ENCODE measurements at places on chromosomes 6 and 20.
A peak's percentile ranks its signal among the peaks of the same experiment; 100 is the strongest.

GRCh38 chr6:28525496-28526039 lies at the start of gene GPX5:
Gene GPX5, plus strand, starts transcription at chr6:28525881. Its CDS starts 133 bp downstream, at chr6:28526014.
- DNase-seq = no peak

- DNase-seq = no peak
Measured at GRCh38 chr6:73225396-73225795, at the start of gene KHDC1L. Gene KHDC1L, minus strand, starts transcription at chr6:73225496. Its CDS starts 88 bp downstream, at chr6:73225408.

DNA sequence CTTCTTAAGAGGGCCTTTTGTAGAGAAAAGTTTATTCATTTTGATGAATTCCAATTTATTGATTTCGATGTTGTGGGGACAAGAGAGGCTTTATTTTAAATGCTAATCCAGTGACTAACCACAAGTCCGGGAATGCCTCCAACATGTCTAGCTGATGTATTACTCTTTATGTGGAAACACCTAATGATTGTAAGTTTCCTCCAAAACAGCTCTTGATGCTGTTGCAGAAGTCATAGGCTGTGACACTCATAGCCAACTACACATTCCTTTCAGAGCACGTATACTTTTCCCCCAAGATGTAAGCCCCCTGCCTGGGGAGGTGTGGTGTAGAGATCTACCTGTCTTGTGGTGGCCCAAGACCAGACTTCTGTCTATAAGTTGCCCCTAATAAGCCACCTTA lies 61.3 kb upstream of the RNF24 start:
- no peak for DNase-seq

GRCh38 chr6:31468311-31468710 lies 29.6 kb upstream of the MICB start:
- no peak for DNase-seq

- DNase-seq = peak; percentile 91
Measured at GRCh38 chr6:48109944-48110343, 1.1 kb downstream of the PTCHD4 start.

- no peak for DNase-seq
Measured at GRCh38 chr6:12102350-12102749, 90.2 kb downstream of the HIVEP1 start.

- DNase-seq = no peak
Measured at GRCh38 chr6:167292301-167293087, 1.4 kb downstream of the UNC93A start.

- DNase-seq = no peak
Measured at GRCh38 chr6:13217206-13217905, 111.0 kb downstream of the TBC1D7 start.

GRCh38 chr6:159378411-159379328 lies 209.5 kb downstream of the FNDC1 start:
- DNase-seq = no peak

GRCh38 chr6:41720262-41720620 lies 15.2 kb downstream of the TFEB start:
- no peak for DNase-seq

GRCh38 chr20:13028001-13028400 lies 19.2 kb downstream of the SPTLC3 start:
- DNase-seq = no peak

DNA sequence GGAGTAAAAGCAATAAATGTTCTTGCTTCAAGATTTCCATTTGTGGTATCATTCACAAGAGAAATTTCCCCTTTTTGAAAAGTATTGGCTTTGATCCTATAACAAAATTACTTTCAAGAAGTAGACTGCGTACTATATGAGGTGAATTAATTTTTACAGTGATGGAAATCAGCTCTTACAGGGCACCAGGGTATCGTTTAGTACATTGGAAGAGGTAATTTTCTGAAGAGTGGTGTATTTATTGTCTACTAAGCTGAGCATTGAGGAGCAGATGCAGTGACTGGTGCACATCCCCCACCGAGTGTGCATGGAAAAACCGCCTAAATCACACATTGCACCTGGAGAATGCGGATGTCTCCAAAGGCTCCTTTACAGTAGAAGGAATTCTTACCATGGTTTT lies 209.5 kb downstream of the SAMD5 start:
- DNase-seq = no peak

DNA sequence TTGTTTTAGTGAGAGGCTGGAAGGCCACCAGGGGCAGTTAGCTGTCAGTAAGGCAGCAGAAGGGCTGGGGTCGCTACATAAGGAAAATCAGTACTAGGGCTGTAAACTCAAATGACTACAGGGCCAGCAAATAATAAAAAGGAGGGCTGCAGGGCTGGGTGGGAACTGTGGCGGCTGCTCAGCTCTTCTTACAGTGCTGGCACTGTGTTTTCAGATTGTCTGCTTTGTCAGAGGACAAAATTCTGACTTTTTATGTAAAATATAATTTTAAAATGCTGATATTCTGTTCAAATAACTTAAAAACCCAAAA lies 23.2 kb downstream of the HLA-A start:
- DNase-seq = peak; percentile 62

- DNase-seq = no peak
Measured at GRCh38 chr20:15045246-15045645, 707.8 kb upstream of the FLRT3 start.

- no peak for DNase-seq
Measured at GRCh38 chr6:44007818-44008621, 119.2 kb downstream of the MRPL14 start.

DNA sequence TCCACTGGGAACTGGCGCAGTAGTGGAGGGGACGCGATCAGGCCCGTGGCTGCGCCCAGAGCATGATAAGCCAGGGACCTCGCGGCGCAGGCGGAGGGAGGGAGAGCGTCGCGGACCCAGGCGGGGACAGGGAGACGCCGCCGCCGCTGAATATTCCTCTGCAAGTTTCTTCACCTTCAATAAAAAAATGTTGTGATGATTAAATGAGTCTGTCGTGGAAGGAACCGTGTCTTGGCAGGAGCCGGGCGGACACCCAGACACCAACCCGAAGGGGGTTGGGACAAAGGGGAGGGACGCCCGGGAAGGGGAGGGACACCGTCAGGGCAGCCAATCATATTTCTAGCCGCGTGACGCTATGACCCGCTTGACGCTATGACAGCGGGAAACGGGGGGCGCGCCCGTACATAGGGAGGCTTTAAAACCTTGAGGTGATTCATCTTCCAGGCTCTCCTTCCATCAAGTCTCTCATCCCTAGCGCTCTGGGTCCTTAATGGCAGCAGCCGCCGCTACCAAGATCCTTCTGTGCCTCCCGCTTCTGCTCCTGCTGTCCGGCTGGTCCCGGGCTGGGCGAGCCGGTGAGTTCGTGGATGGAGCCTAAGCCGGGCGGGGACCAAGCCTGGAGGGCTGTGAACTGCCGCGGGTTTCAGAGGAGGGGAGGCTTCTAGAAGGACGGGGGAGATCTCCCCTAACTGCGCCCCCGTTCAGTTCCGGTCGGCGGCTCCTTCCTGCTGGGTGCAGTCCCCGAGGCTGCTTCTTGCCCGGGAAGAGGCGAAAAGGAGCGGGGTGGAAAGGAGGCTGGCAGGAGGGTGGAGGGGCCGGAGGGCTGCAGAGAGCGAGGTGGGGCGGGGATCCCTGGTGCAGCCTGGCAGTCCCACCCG lies at the start of gene ULBP2:
Gene ULBP2 (plus strand): TSS at position 432 of the 878 bp plus-strand sequence. CDS start 59 bp downstream, at position 491.
- DNase-seq = peak; percentile 58

DNA sequence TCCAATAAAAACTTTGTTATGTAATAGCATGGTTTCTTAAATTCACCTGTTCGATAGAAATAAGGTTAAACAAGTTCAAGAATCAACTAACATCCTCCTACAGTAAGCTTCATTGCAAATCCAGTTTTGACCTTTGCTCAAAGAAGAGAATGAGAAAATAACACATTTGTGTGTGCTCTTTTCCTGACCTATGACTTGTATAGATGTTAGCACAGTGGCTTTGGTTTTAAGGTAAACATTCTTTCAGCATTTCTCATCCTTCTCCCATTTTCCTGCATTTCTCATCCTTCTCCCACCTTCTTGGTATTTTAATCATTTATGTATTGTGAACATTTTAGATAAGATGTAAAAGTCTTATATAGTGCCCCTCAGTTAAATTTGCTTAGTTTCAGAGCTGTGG lies 73.9 kb downstream of the PLCB1 start:
- DNase-seq = no peak

GRCh38 chr6:6224933-6225486 lies 95.5 kb downstream of the F13A1 start:
- peak; percentile 55 for DNase-seq

- DNase-seq = no peak
Measured at GRCh38 chr20:33871362-33871761, 60.2 kb downstream of the CHMP4B start.

DNA sequence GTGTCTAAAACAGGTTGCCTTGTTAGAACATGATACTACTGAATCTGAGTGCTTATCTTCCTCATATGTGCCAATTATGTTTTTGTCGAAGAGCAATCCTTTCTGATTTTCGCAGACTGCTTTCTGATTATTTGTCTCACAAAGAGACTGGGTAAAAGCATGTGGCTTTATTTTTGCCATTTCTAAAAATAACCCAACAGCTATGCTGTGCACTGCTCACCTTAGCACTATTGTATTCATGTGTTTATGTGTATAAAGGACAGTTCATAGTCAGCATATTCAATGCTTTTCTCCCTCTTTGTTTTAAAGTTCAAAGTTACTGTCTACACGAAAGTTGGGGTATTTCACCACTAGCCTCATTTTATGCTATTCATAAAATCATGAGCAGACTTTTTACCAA lies 127.0 kb downstream of the SGK1 start:
- DNase-seq = no peak

GRCh38 chr6:136534268-136534667 lies 16.0 kb downstream of the MAP7 start:
- DNase-seq = no peak

- DNase-seq = no peak
Measured at GRCh38 chr20:536426-537010, 7.1 kb downstream of the CSNK2A1 start.

DNA sequence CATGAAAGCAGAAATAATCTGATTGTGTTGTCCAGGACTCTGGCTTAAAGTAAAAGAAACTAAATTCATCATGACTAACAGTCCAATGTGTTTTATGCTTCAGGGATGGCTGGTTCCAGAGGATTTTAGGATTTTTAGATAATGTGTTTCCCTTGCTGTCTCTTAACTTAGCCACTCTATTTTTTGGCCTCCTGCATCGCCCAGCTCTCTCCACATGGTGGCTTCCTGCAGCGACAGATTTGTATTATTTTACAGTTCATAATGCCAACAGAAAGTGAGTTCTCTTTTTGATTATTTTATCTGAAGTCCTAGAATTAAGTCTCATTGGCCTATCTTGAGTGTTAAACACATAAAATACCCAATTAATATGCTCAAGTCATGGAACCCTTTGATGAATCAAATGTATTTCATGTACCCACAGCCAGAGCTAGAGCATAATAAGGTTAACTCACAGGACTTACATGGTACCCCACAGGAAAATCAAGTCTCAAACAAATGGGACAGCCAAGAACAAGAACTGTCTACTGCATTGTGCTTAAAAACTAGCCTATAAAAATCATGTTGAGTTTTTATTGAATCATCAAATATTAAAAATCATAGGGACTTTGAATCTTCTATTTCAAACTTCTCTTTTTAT lies 582.5 kb downstream of the DOK5 start:
- DNase-seq = no peak

- no peak for DNase-seq
Measured at GRCh38 chr6:112752305-112752704, 405.2 kb downstream of the RFPL4B start.
